ENCODE measurements at places on chromosomes 13 and 19.

GRCh38 chr13:52395704-52396103 is 10.3 kb downstream of the THSD1 start:
- DNase-seq: no peak

GRCh38 chr13:95341441-95341840 is 40.2 kb upstream of the ABCC4 start:
- no peak for DNase-seq

- DNase-seq: peak; percentile 58
These were observed 169.8 kb downstream of the SUCLA2 start for GRCh38 chr13:47831265-47831664.

GRCh38 chr13:111005364-111005763 is 90.5 kb upstream of the ANKRD10 start:
- peak; percentile 13 for DNase-seq

GRCh38 chr19:19911150-19911549 is 10.4 kb downstream of the ZNF93 start:
- DNase-seq: no peak

- no peak for DNase-seq
These were observed 41.7 kb downstream of the UNC13A start for GRCh38 chr19:17646441-17646840.

- DNase-seq: no peak
These were observed 149.1 kb downstream of the COG6 start for GRCh38 chr13:39804332-39805210.

- no peak for DNase-seq
These were observed 498.7 kb downstream of the DACH1 start for GRCh38 chr13:71368336-71368735.

DNA sequence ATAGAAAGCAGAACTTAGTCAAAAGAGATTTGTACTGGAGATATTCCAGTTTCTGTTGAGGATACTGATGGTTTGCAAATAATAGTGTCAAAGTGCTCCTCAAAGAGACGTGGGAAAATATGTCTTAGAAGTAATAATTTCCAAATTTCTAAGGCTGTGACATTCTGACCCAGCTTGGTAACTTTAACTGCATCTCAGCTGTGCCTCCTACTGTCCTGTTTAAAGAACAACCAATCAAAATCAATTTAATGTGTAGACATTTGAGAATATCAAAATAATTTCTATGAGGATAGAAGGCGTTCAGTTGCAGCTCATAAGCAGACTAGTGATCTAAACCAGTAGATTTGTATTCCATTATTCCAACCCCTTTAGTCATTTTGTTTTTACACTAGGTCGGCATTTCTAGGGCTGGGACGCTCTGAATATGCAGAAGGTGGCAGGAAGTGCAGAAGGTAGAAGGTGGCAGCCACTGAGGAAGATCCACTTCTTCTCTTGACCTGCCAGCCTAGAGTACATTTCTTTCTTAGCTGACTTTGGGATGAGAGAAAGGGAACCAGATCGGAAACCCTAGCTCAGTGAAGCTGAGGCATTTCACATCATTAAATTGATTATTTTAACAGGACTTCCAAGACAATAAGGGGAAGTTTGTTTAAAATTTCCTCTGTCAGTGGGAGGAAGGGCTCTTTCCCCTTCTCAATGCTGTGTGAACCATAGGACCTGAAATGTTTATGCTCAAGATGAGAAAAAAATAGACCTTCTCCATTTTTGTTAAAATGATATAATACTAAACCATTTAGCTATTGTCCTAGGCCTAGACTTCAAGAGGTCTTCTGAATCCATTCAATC is 67.5 kb downstream of the COL4A1 start:
- no peak for DNase-seq

DNA sequence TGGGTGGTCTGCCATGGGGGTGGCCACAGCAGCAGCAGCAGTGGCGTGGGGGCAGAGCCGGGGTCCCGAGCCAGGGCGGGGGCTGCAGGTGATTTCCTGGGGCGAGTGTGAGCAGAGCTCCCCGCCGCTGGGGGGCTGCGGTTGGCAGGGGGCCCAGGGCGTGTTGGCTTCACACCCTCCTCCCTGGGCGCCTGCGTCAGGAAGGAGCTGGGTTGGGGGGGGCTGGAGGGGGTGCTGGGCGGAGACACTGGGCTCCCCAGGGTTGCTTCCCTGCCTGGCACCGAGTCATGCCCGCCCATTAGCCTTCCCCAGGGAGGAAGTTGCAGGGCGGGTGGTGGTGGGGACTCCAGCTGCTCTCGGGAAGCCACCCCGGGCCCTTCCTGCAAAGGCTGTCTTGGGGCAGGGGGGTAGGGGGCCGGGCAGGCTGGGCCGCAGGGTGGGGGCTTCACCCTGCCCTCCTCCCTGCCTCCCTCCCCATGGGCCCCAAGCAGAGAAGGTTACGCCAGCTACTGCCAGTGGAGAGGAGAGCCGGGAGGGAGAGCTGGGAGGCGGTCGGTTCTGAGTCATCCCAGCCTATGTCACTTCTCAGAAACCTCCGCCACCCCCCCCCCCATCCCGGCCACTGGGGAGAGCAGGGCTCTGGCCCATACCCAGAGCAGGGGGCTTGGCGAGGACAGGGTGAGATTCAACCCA is 4.6 kb downstream of the MIDN start:
- peak; percentile 99 for DNase-seq

DNA sequence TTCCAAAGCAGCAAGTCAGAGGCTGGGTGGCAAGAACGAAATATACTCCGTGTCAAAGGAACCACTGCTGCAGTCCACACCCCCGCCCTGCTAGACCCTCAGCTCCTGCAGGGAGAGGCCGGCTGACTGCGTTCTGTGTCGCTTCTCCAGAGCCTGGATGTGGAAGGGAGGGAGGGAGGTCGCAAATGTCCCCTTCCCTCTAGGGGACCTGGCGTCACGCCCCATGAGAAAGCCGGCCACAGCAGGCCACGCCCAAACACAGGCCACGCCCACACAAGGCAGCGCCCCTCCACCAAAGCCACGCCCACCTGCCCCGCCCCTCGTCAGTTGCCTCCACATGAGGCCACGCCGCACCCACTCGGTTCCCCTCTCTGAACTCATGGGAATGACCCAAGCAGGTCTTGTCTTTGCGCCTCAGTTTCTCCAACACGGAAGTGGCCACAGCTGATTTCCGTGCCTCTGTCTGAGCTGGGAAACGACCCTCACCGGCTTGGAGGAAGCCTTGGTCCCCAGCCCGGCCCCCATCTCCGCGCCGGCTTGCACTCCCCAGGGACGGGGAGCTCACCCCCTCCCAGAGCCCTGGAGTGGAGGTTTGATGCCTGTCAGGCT is 38.4 kb upstream of the TCF3 start:
- no peak for DNase-seq

DNA sequence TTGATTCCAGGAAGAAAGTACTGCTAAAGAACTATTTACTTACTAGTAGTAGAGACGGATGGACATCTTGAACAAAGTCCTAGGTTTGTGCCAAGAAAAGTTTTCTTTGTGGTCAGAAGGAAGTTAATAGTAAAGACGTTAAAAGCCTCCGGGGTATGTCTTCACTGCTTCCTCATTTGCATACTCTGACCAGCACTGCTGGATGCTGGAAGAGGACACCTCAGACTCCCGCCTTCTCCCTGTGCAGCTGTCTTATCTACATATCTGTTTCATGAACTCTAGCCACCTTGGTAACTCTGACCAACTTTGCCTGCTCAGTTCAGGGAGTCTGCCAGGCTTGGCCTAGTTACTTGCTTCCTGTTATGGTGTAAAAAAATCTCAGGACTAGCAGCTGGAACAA is 1109.1 kb upstream of the MIR17HG start:
- DNase-seq: no peak

GRCh38 chr13:30157616-30157993 is 149.7 kb downstream of the KATNAL1 start:
- no peak for DNase-seq

GRCh38 chr13:80312012-80312704 is 28.8 kb downstream of the SPRY2 start:
- DNase-seq: no peak

DNA sequence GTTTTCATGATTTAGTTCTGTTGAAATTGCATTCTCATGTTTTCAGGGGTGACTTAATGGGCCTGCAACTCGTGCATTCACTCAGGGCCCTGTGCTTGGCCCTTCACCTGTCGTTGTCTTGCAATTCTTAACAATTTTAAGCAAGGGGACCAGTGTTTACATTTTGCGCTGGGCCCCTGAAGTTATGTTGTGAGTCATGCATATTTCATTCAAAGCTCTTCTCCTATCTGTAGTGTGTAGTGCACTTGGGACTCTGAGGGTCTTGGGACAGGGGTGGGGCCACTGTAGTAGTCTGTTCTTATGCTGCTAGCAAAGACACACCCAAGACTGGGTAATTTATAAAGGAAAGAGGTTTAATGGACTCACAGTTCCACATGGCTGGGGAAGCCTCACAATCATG is 211.2 kb upstream of the RXFP2 start:
- no peak for DNase-seq

DNA sequence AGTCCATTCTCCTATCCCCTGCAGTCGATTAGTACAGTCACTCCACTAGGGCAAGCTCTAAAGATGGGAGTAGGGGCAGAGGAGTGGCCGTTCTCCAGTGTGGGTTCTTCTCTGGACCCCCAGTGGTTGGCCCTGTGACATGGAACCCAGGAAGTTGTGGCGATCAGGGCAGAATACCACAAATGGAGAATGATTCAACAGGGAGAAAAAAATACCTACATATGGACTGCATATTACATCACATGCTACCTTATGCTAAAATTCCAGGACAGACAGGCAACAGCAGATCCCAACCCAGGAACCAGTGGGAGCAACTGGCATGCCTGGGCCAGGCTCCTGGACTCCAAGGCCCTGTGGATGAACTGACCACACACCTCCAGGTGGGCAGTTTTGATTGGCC is 20.4 kb downstream of the POU2F2 start:
- DNase-seq: peak; percentile 87

GRCh38 chr19:7504684-7505083 is 11.2 kb upstream of the ZNF358 start:
- no peak for DNase-seq

DNA sequence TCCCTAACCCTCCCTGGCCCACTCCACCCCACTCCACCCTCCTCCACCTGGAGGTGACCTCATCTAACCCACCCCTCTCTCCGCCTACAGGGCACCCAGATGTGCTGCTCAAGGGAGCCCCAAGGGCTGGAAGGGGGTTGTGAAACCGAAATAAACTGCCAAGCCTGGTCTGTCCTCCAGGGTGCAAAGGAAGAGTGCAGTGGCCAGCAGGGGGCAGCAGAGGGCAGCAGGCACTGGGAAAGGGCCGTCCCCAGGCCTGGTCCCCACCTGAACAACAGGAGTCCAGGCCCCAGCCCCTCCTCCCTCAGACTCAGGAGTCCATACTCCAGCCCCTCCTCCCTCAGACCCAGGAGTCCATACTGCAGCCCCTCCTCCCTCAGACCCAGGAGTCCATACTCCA is 8.4 kb upstream of the BCAM start:
- DNase-seq: peak; percentile 70

DNA sequence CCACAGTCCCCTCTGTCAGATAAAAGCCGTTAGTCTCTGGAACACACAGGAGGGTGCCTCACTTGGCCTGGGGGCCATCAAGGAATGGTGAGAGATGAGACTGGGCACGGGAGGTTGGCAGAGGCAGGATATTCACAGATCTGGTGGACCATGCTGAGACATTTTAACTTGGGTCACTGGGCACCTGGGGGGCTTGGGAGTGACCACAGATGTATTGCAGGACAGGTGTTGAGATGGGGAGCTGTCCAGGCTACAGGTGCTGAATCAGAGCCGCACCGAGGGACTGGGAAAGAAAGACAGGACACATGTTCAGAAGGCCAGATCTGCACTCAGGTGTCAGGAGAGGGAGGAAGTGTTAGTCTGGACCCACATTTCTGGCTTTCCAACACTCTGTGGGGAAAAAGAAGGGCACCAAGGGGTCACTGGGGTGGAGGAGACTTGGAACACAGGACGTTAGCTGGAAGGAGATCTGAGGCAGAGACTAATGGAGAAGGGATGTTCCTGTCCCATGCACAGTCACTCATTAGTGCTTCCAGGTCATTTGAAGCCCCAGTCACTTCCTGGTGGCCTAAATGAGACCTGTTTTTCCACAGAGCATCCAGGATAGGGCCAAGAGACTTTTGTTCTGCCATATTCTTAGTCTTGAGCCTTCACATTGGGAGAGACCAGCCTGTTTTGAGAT is 56.1 kb downstream of the CHST8 start:
- DNase-seq: no peak

- no peak for DNase-seq
These were observed 10.8 kb upstream of the RANBP3 start for GRCh38 chr19:5988517-5989387.

DNA sequence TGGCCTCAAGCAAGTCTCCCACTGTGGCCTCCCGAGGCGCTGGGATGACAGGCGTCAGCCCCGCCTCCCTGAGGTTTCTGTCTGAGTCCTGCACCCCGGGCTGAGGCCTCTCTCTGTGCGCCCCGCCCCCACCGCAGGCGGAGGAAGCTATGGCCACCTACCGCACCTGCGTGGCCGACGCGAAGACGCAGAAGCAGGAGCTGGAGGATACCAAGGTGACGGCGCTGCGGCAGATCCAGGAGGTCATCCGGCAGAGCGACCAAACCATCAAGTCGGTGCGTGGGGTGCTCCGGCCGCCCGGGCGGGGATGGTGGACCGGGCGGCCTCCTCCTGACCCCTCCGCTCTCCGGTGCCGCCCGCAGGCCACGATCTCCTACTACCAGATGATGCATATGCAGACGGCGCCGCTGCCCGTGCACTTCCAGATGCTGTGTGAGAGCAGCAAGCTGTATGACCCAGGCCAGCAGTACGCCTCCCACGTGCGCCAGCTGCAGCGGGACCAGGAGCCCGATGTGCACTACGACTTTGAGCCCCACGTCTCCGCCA is 12.7 kb downstream of the ARHGAP45 start:
- no peak for DNase-seq

DNA sequence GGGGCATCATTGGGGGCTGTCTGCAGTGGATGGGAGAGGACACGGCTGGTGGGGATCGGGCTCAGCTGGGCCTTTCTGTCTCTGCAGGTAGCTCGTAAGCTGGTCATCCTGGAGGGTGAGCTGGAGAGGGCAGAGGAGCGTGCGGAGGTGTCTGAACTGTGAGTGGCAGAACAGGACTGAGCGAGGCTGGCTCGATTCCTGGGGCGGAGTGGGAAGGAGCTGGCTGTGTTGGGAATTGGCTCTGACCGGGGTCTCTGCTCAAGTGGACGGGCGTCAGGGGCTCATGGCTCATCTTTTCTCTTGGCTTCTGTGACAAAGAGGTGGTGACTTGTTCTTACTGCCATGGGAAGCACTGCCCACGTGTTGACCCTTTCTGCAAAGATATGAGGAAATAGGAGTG is 11.6 kb downstream of the TPM4 start:
- DNase-seq: no peak
